ENCODE measurements at places on chromosomes 7 and 10.
A peak's percentile ranks its signal among the peaks of the same experiment; 100 is the strongest.

DNA sequence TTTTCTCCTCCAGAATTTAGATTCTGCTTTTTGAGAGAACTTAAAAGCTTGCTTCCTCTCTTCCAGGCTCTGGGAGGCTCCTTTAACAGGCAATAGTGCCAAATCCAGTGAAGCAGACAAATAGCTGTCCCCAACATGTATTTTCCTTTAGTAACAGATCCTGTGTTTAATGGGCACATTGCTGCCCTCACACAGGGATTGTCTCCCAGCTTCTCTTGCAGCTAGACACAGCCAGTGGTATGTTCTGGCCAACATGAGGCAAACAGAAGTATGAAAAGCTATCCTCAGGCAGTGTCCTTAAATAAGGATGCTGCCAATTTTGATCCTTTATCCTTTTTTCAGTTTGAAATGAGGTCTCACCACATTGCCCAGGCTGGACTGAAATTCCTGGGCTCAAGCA, 38.2 kb downstream of the MALSU1 start:
- DNase-seq, result no peak

DNA sequence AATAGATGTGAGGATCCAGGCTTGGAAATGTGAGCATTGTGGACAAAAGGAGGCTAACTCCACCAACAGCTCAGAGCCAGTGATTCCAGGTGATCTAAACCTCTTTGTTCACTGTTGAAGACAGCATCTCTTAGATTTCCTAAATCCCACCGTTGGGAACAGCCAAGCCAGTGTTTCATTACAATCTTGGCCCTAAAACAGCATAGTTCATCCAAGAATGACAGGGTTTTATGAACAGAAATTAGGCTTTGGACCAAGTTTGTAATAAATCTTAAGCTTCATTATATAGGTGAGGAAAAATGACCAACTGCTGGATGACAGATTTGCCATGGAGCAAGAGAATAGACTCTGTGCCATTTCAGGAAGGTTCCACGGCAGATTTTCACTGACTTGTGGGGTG, 65.8 kb downstream of the MTURN start:
- no peak for DNase-seq

- DNase-seq, result no peak
Observed at GRCh38 chr10:118986815-118987790, 42.4 kb upstream of the NANOS1 start.

GRCh38 chr7:148914208-148914777, 30.2 kb upstream of the EZH2 start:
- peak; percentile 35 for DNase-seq

- DNase-seq, result no peak
Observed at GRCh38 chr10:131387018-131387529, 75.6 kb upstream of the TCERG1L start.

GRCh38 chr10:6128087-6128486, 39.3 kb downstream of the RBM17 start:
- DNase-seq, result no peak

GRCh38 chr10:112182784-112183328, 709 bp downstream of the GPAM start:
- DNase-seq, result no peak

DNA sequence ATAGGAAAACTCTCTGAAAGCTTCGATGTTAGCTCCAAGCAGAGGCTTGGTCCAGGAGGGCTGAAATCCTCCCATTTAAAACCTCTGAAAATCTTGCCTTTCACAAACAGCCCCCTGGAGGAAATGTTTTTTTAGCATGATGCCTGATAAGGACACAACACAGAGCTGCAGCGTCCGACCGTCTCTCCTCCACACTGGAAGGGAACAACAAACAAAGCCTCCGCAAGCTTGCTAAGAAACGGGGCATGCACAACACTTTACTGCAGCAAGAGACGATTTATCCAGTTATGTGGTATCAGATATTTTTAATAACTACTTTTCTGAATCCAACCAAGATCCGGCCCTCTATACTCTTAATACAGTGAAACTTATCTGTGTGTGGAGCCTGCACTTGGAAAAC, 182.3 kb downstream of the PTPRN2 start:
- DNase-seq, result no peak

DNA sequence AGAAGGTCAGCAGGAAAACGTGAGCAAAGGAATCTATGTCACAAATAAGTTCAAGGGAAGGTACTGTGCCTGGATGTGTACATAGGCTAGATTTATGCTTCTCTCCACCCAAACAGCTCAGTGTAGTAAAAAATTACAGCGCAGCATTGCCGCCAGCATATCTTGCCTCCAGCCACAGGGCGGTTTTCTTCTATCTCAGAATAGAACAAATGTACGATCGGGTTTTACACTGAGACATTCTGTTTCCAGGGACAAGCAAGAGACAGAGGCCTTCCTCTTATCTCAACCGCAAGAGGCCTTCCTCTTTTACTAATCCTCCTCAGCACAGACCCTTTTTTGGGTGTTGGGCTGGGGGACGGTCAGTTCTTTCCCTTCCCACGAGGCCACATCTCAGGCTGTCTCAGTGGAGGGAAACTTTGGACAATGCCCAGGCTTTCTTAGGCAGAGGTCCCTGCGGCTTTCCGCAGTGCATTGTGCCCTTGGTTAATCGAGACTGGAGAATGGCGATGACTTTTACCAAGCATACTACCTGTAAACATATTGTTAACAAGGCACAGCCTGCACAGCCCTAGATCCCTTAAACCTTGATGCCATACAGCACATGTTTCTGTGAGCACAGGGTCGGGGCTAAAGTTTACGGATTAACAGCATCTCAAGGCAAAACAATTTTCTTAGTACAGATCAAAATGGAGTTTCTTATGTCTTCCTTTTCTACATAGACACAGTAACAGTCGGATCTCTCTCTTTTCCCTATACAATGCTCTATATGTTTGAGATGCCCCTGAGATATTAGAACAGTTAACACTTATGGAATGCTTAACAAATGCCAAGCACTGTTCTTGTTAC, 11.6 kb upstream of the ABHD11 start:
- no peak for DNase-seq

GRCh38 chr7:92306153-92306552, 60.4 kb downstream of the ANKIB1 start:
- DNase-seq, result no peak

DNA sequence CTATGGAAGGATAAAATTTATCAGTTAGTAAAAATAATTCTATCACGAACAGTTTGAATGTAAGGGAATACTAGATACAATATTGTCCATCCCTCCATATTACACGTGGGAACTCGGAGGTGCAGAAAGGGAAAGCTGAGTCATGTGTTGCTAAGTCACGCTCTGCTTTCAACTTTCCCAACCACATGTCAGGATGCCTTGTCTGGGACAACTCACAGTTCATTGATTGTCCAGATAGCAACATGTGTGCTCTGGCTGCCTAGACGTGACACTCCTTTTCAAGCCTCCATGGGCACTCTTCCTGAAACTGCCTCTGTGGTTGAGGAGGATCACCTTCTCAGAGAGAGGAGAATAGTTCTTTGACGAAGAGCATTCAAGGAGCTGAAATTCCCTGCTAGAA, 808.1 kb downstream of the GRID1 start:
- no peak for DNase-seq

- DNase-seq, result no peak
Observed at GRCh38 chr7:26090927-26091519, 61.0 kb upstream of the NFE2L3 start.

DNA sequence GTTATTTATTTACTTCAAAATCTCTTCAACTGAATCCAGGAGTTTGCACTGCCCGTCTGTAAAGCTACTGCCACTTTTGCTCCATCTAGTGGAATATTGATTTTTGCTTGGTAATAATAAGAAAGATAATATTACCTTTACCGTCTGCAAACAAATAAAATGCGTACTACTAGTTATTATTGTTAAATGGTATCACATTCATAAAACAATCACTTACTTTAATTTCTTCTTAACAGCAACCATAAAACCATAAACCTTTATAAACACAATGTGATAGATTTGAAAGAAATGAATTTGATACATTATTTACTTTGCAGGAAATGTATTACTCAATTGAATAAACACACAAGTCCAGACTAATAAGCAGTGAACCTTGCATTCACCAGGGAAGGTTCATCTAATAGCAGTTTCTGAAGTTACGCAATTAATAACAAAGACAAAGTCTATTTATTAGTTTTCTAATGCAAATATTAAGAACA, 6.4 kb downstream of the AGMO start:
- DNase-seq, result no peak

DNA sequence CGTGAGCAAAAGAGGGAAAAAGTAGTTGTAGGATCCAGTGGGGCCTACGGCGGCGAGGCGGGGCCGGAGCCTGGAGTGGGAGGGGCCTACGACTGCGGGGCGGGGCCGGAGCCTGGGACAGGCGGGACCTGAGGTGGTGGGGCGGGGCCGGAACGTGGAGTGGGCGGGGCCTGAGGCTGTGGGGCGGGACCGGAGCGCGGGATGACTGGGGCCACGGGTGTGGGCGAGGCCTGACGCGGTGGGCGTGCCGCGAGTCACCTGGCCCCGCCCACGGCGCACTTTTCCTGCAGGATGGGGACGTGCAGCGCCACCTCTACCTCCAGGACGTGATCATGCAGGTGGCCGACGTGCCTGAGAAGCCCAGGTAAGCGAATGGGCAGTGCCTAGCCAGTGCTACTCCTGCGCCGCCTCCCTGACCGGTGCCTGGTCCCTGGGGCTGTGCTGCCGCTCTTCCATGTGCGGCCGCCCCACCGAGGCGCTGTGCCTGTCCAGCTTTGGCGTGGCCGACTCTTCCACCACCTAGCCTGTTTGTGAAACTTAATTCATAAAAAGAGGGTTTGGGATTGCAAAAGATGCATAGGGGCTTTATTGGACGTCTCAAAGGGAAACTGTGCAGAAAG, 496 bp downstream of the ZNF511 start:
- DNase-seq, result peak; percentile 94

DNA sequence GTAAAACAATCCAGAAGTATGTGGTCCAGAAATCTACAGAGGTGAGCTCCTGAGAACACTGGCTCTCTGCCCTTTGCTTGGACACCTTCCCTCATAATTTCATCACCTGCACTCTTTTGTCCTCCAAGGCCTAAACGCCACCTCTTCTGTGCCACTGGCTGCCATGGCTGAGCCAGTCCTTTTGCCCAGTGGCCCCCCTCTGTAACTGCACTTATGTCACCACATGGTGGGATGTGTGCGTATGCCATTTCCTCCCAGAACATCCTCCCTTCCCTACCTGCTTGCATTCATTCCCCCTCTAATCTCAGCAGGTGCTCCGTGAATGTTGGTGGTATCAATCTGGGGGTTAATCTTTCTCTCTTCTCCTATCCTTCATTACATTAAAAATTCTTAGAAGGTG, 17.3 kb upstream of the DUSP5 start:
- no peak for DNase-seq

DNA sequence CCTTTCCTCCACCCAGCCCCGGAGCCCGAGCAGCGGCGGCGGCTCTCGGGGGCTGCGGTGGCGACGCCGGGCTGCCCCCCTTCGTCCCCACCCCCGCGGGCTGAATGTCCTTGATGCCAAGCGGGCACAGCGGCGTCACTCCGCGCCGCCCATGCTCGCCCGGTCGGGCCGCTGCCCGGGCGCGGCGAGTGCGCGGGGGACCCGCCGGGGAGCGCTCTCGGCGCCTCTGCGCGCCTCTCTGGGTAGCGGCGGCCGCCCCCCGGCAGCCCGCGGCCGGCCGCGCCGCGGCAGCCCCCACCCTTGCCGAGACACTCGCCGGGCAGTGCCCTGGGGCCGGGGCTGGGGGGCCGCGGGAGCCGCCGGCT, 433 bp upstream of the PLXNA4 start:
- no peak for DNase-seq

DNA sequence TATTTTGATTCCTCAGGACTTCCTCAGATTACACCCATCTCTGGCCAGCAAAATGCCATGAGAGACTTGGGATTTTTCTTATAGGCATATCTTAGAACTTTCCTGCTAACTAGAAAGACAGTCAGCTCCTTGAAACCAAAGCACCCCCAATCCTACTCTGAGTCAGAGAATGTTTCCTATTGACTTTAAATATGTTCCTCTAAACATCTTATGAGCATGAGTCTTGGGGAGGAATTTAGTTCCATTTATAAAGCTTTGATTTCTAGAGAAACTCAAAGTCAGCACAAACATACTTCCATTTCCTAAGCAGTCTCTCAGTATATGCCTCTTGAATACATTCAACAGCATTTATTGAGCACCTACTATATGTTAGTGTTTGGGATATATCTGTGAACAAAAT, 128.5 kb downstream of the INHBA start:
- no peak for DNase-seq

GRCh38 chr7:128274884-128275603, 34.0 kb downstream of the LEP start:
- no peak for DNase-seq

DNA sequence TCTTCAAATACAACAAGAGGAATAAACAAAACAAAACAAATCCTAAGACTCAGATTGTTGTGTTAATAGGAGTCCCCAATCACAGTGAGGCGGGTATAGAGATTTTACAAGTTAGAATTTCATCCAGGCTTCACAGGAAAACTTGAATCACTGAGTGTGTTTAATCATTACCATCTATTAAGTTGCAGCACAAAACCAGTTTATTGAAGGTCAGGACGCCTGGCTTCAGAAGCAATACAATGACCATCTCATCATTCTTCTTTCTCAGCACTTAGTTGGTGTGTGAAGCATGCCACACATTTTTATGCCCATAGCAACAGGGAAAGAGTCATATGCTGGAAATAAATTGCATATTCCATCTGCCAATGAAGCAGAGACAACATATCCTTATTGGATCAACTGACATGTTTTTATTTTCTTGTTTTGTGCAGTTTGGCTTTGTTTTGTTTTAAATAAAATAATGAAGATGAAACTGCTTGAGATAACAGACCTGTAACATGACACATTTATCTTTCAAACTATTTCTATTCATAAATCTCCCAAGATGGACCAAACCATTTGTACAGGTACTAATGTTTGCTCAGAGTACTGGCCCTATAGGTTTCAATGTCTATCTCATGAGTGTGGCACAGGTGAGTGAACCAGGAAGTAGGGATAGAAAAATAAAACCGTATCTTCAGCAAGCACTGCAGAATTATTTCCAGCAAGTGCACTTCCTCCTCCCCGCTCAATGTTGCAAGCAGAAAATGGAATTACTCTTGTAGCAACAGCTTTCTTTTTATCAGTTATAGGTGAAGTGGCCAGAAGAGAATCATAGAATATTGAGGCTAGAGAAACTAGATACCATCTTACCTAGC, 40.4 kb downstream of the TAC1 start:
- no peak for DNase-seq

DNA sequence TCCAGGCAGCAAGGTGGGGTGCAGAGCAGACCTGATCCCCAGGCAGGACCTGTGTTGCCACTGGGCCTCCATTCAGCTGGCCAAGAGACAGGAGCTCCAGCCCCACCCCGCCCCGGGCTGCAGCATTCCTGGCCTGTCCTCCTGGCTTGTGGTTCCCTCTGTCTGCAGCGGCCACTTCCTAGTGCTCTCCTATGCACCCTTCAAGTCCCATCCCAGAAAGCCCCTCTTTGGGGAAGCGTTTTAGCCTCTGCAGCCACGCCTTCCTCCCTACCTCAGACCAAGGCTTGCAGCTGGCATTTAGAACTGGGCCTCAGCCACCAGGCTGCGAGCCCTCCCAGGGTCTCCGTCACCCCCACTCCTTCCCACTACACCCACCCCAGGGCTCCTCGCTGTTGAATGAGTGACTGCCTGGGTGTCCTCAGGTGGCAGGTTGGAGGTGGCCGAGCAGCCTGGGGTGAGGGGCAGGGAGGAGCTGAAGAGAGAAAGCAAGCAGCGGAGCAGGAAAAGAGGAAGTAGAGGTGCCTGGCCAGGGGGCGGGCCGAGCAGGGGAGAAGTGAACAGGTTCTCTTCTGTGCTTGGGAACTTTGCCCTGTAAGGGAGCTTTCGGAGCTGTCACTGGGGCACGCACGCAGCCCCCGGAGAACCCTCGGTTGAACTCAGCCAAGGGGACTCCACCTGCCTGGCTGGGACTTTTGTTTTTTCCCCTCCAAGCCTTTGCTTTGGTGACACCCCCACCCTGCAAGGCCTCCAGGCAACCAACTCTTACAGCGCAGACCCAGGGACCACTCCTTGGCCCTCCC, 109.1 kb upstream of the TNRC18 start:
- DNase-seq, result peak; percentile 79

Data from activated naive CD4-positive, alpha-beta T cell treated with anti-CD3 and anti-CD28 coated beads, Interleukin-2, amount 10 ng/mL, durations not matched to agents 7 days and 5 days (primary cell).